Caudate nucleus (tissue), 63 donors: ENCODE measurements at places on chromosomes 3 and 15.

GRCh38 chr3:51622868-51623267 lies 48.2 kb upstream of the TEX264 start:
- no peak for DNase-seq

DNA sequence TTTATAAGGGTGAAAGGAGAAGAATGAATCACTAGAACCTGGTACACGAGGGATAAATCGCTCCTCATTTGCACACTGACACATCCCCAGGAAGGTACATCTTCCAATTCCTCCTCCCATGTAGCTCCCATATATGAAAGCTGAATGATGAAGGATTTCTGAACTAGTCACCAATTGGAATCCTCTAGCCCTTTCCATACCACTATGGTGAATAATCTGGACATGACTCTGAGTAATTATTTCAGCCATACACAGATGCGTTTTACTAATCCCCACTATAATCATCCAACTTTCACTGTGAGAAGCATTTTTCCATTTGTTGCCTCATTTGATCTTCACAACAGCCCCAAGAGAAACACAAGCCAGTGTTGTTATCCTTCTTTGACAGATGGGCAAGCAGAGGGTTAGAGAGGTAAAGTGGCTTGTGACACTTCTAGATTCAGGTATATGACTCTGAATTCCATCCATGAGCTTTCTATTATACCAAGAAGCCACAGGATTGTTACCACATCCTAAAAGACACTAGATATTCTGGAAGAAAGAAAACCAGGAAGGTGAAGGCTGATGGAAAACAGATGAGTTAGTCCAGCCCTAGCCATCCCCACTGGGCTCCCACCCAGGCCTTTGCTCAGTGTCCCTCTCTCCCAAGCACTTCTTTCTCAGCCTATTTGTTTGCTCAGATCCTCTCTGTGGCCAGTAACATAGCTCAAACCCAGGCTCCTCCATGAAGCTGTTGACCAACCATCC lies 22.2 kb upstream of the BCL6 start:
- DNase-seq = no peak

GRCh38 chr3:194526164-194526563 lies 39.4 kb upstream of the ATP13A3 start:
- DNase-seq = no peak

- DNase-seq = no peak
Measured at GRCh38 chr15:87850916-87851315, 405.6 kb downstream of the NTRK3 start.

GRCh38 chr3:33030802-33031201 lies 66.1 kb downstream of the GLB1 start:
- DNase-seq = no peak

- DNase-seq = no peak
Measured at GRCh38 chr3:72550582-72551262, 297.5 kb downstream of the SHQ1 start.

- DNase-seq = no peak
Measured at GRCh38 chr3:14516738-14517345, 23.3 kb downstream of the GRIP2 start.

DNA sequence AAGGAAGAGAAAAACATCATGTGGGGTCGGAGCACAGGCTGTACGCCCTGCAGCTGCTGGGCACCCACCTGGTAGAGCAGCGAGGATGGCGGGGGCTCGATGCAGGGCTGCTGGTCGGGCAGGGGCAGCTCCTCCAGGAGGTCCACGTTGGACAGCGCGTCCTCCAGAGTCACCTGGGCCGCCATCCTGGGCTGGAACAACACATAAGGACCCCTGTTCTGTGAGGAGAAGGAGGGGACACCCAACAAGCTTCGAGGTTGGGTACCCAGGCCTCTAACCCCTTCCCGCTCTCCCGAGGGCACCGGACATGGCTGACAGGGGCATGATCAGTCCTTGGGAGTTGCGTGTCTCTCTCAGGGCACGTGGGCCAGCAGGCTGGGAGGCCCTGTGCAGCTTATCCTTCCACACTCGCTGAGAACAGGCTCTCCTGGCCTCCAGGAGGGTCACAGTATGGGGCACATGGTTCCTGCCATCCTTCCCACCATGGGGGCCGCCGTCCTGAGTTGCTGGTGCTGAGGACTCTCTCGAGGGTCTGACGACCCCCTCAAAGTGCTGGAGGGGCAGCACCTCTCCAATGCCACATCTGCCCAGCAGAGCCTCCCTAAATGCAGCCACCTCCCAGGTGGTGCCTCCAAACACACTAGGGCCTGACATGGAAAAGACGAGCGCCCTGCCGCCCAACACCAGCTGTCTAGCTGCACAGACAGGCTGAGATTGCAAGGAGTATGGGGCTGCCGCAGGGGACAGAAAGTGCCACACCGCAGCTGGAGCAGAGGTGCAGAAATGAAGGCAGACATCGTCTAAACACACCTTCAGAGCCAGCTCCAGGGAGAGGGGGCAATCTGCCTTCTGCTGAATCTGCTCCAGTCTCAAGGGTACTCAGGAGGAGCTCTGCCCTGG lies 32.8 kb downstream of the CYFIP1 start:
- DNase-seq = no peak

GRCh38 chr3:80537680-80538079 lies 769.9 kb upstream of the ROBO1 start:
- no peak for DNase-seq

GRCh38 chr15:99055555-99056134 lies 48.1 kb upstream of the PGPEP1L start:
- no peak for DNase-seq

DNA sequence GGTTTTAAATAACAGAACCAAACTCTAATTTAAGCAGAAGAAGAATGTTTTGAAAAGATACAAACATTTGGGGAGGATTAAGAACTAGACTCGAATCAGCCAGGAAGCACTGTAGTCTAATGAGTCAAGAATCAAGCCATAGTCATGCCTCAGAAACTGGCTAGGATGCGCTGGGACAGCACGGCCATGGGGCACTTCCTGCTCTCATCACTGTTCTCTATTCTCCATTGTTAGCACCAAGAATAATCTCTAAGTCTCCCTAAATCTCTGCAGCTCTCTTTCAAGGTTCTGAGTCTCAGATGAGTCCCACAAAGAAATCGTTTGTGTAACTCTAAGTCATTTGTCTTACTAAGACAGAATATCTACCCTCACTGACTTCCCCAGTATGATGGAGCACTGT lies 399.0 kb upstream of the KCNMB2 start:
- no peak for DNase-seq

GRCh38 chr3:13461169-13462124 lies 18.7 kb upstream of the HDAC11 start:
- no peak for DNase-seq

- DNase-seq = no peak
Measured at GRCh38 chr3:34408088-34408487, 609.7 kb downstream of the PDCD6IP start.

DNA sequence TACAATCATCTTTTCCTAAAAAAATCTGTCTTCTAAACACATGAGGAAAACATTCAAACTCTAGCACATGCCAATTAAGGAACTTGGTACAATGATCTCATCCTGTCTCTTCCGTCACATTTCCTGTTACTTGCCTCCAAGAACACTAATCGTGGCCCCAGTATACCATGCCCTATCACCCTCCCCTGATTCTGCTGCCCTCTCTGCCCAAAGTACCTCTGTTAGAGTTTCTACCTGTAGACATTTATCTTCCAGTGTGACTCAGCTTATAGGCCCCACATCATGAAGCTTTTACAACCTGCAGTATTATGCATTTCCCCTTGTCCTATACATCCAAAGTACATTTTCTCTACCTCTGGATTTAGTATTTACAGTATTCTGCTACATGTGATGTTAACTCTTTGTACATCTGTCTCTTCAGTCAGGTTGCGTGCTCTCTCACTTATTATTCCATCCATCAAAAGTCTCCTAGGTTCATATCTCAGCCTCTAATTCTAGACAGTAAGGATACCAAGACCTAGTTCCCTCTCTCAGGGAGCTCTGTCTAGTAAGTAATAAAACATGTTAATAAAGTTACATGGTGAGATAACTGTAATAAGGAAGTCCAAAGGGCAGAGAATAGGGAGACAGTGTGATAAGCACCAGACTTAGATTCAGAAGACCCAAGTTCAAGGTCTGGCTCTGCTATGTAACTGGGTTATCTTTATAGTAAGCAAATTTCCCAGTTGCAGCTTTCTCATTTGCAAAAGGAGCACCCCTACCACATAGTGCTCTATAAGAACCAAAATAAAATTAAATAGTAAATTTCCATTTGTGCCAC lies 8.9 kb upstream of the SEMA6D start:
- no peak for DNase-seq
